ENCODE measurements at places on chromosomes 7 and 10. TPM values are rescaled to one million over a fixed set of nuclear protein-coding genes. Genes with fewer than 3 reads are reported as not detected.

DNA sequence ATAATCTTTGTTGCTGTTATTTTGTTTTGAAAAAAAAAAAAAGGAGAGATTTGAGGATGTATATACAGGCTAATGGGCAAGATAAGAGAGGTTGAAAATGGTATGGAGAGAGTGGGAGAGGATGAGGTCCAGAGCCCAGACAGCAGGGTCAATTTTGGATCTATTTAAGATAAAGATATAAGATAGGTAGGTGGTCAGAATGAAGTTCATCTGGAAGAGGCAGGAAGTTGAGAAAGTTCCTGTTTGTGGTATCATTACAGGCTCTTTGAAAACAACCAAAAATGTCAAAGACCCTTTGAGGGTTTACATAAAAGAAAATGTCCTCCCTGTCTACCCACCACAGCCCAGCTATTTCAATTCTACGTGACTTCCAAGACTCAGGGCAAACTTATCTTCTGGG lies 7.5 kb downstream of the CEP41 start:
- DNase-seq: no peak
- H3K27me3 ChIP-seq: no peaks in the 10 kb centered on the region
- peak overlapping the region; percentile 50 for H3K27ac ChIP-seq
- H3K4me1 ChIP-seq: peaks cover 30% of the 10 kb centered on the region
- H3K36me3 ChIP-seq: no peaks in the 10 kb centered on the region

DNA sequence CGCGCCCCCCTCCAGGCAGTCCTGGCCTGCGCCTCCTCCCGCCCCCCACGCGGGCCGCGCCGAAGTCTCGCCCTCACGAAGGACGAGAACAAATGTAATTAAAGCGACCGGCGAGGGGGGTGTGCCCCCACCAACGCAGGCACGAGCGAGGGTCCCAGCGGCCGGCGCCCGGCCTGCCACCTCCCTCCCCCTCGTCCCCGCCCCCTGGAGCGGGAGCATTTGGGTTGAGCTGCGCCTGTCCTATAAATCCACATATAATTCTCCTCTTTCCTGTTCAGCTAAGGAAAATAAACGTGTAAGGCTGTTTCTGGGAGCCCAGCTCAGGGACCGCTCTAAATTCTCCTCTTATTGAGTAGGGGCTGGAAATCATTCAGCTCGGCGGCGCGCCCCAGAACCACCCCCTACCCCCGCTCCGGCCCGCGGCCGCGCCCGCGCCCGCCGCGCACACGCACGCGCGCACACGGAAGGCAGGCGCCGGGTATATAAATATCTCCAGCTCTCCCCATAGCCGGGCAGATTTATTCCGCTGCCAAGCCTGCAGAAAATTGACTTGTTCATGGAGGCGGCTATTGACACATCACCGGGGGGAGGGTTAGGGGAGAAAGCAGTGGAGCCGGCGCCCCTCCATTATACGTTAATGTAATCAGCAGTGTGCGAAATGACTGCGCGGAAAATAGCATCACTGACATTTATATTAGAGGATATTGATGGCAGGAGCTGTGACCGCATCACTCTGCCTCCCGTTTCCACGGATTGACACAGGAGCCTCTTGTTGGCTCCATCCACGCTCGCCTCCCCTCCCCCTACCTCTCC lies 61.6 kb upstream of the BTRC start:
- DNase-seq: no peak
- H3K27me3 ChIP-seq: peaks cover 94% of the 10 kb centered on the region
- no peaks in the 10 kb centered on the region for H3K36me3 ChIP-seq
- H3K27ac ChIP-seq: no peak overlapping the region
- H3K4me3 ChIP-seq: no peak overlapping the region
- H3K4me1 ChIP-seq: no peaks in the 10 kb centered on the region

GRCh38 chr10:27153845-27154193 lies 365 bp downstream of the YME1L1 start:
- no peak for DNase-seq
- peaks cover 6% of the 10 kb centered on the region for H3K36me3 ChIP-seq
- H3K4me1 ChIP-seq: peaks cover 8% of the 10 kb centered on the region

DNA sequence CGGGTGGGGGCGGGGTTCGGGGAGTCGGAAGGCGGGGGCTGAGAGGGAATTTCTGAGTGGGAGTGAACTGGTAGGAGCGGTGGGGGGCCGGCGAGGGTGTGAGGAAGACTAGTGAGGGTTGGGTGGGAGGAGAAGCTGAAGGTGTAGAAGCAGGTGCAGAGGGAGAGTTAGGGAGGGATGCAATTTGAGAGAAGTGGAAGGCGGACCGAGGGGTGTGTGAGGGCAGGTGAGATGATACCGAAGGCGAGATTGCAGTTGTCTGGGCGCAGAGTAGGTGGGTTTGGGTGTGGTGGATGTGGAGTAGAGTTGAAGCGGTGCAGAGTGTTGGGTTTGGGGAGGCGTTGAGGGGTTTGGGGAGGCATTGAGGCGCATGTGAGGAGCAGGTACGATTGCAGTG lies 643 bp downstream of the KAT6B start:
- peaks cover 3% of the 10 kb centered on the region for H3K36me3 ChIP-seq
- no peaks in the 10 kb centered on the region for H3K27me3 ChIP-seq
- no peak for DNase-seq
- H3K4me3 ChIP-seq: peak overlapping the region; percentile 71

GRCh38 chr7:56105508-56105907 lies 768 bp downstream of the CHCHD2 start:
- no peaks in the 10 kb centered on the region for H3K27me3 ChIP-seq
- H3K4me3 ChIP-seq: peak overlapping the region; percentile 64
- peak; percentile 8 for DNase-seq
- H3K27ac ChIP-seq: no peak overlapping the region

GRCh38 chr10:104642658-104643302 lies 1.7 kb downstream of the SORCS3 start:
- no peak overlapping the region for H3K4me3 ChIP-seq
- no peak for DNase-seq
- no peaks in the 10 kb centered on the region for H3K36me3 ChIP-seq
- H3K27ac ChIP-seq: no peak overlapping the region
- peaks cover 65% of the 10 kb centered on the region for H3K27me3 ChIP-seq

GRCh38 chr7:31995134-31995533 lies 75.1 kb downstream of the PDE1C start:
- no peak for DNase-seq
- no peaks in the 10 kb centered on the region for H3K4me1 ChIP-seq
- no peaks in the 10 kb centered on the region for H3K27me3 ChIP-seq
- no peaks in the 10 kb centered on the region for H3K36me3 ChIP-seq

- H3K36me3 ChIP-seq: no peaks in the 10 kb centered on the region
- peaks cover 5% of the 10 kb centered on the region for H3K4me1 ChIP-seq
These were observed 21.9 kb upstream of the CFAP46 start for GRCh38 chr10:132964231-132964630.

- peak overlapping the region; percentile 81 for H3K27ac ChIP-seq
- peaks cover 8% of the 10 kb centered on the region for H3K36me3 ChIP-seq
- DNase-seq: peak; percentile 81
- H3K27me3 ChIP-seq: no peaks in the 10 kb centered on the region
- peaks cover 23% of the 10 kb centered on the region for H3K4me1 ChIP-seq
These were observed 804 bp downstream of the C10orf95 start for GRCh38 chr10:102450374-102451104.

DNA sequence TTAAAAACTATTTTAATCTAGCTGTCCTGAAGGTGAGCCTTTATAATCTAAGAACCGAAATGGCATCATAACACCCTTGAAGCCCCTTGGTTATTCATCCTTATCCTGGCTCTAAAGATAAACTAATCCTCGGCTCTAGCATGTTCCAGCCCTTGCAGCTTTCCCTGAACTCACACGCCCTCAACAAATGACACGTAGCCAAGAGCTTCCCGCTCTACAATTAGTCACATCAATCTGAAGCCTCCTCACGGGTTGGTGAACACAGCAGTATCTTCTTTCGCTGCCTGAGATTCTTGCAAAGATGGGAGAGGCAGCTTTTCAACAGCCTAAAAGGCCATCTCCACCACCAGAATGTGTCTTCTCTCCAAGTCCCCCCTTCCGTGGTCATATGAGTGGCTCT lies 4.1 kb downstream of the FRMD4A start:
- peaks cover 6% of the 10 kb centered on the region for H3K4me1 ChIP-seq
- H3K27me3 ChIP-seq: no peaks in the 10 kb centered on the region
- H3K4me3 ChIP-seq: no peak overlapping the region

DNA sequence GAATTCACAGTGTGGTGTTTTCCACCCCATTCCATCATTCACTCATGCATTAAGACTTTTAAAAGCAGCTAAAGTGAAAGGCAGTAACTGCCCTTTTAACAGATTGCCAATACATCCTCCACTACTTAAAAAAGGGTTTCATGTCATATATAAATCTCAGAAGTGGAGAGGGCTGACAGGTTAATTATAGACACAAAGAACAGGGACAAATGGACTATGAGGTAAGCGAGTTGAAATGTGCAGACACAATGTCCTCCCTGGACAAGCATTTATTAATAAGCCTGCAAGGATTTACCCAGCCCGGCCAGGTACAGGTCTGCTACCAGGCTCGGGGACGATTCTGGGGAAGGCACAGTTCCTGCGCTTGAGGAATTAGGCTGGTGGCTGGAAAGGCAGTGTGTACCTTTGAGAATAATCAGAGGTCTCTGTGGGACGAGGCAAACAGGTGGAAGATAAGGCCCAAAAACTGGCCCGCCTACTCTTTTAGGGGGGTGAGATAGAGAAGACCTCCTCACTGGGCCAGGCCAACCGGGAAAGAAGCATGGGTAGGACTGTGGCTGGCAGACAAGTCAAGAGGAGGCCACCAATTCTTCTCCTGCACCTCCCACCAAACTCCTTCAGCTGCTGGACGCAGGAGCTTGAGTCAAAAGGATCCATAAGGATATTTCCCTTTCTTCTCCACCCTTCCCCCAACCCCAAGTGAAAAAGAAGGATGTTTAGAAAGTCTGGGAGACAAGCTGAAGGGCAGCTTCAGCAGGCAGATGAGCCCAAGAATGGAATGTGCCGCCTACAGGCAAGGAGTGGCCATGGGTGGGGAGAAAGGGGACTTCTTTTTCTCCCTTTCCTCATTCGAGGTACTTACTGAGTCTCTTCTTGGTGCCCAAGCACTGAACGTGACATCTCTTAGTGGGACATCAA lies 1.5 kb downstream of the PDLIM1 start:
- H3K27me3 ChIP-seq: peaks cover 7% of the 10 kb centered on the region
- H3K4me1 ChIP-seq: peaks cover 5% of the 10 kb centered on the region
- peak overlapping the region; percentile 61 for H3K4me3 ChIP-seq
- H3K36me3 ChIP-seq: no peaks in the 10 kb centered on the region

DNA sequence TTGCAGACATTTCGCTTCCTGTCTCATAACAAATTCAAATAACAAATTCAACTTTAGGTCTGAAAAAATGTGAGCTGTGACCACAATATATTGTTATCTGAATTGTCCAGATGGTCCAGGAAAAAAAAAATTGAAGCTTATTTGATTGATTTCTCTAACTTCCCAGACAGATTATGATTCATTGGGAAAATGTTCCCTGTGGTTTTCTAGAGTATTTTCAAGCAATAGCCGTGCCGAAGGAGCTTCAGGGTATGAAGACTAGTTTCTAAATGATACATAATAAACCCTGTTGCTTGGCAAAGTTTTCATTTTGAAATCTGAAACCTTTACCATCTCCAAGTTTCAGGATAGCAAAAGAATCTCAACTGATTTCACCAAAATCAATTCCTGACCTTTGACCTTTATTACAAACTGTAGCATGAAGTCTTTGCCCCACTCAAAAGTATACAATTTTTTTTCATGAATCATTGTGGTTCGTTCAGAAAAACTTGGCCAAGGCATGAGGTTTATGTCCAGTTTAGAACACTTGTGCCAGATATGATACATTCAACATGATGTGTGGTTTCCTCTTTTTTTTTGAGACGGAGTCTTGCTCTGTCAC lies 109.9 kb downstream of the JCAD start:
- no peak overlapping the region for H3K27ac ChIP-seq
- no peaks in the 10 kb centered on the region for H3K36me3 ChIP-seq
- H3K4me3 ChIP-seq: no peak overlapping the region
- H3K27me3 ChIP-seq: no peaks in the 10 kb centered on the region
- DNase-seq: no peak

GRCh38 chr10:10915215-10915614 lies 102.5 kb upstream of the CELF2 start:
- H3K4me1 ChIP-seq: peaks cover 9% of the 10 kb centered on the region
- H3K4me3 ChIP-seq: no peak overlapping the region
- H3K27ac ChIP-seq: no peak overlapping the region
- peak; percentile 19 for DNase-seq
- peaks cover 8% of the 10 kb centered on the region for H3K27me3 ChIP-seq

DNA sequence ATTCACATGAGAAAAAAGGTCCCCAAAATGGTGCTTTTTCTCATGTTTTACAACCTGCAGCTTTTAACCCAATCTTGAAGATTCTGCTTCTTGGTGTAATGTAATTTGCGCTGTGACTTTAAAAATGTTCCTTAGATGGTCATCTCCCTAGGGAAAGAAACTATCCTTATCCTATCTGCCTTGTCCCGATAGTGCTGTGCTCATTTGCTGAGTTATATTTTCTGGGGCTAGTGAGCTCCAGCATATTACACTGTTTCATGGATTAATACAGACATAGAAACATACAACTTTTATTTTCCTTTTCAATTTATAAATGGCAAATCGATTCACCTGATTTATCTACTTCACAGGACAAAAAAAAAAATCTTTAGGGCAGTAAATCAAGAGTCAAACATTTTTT lies 2.8 kb downstream of the WAPL start:
- H3K27me3 ChIP-seq: no peaks in the 10 kb centered on the region
- peaks cover 40% of the 10 kb centered on the region for H3K36me3 ChIP-seq
- H3K4me1 ChIP-seq: peaks cover 19% of the 10 kb centered on the region
- H3K27ac ChIP-seq: no peak overlapping the region
- H3K4me3 ChIP-seq: no peak overlapping the region

GRCh38 chr7:40850017-40850416 lies 715.2 kb downstream of the SUGCT start:
- no peak overlapping the region for H3K4me3 ChIP-seq
- no peaks in the 10 kb centered on the region for H3K4me1 ChIP-seq
- no peaks in the 10 kb centered on the region for H3K27me3 ChIP-seq
- no peak for DNase-seq

- no peaks in the 10 kb centered on the region for H3K4me1 ChIP-seq
- no peak overlapping the region for H3K27ac ChIP-seq
- no peak overlapping the region for H3K4me3 ChIP-seq
- peaks cover 3% of the 10 kb centered on the region for H3K36me3 ChIP-seq
These were observed 25.9 kb downstream of the LMOD2 start for GRCh38 chr7:123681561-123681960.

DNA sequence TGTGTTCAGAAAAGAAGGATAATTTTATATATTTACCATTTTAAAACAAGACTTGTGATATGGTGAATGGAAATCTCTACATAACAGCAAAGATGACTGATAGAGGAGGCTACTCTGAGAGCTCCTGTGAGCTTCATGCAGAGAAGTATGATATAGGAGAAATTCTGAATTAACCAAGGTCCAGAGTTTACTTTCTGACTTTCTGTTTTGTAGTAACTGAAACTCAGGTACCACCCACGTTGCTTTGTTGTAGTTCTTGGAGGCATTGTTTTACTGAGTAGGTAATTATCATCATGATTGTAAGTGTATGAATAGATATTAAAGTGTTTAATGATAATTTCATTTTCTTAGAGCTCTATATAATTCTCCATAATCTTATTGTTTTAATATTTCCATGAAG lies 18.0 kb upstream of the SFR1 start:
- no peaks in the 10 kb centered on the region for H3K36me3 ChIP-seq
- no peak for DNase-seq
- H3K4me3 ChIP-seq: no peak overlapping the region
- no peak overlapping the region for H3K27ac ChIP-seq

Gene GPR158
- 0.02 TPM for polyA plus RNA-seq

Gene ANKRD61
- polyA plus RNA-seq: 0.21 TPM

Gene PSPH
- 8.2 TPM for polyA plus RNA-seq

Gene HECW1
- polyA plus RNA-seq: 0.23 TPM

Gene TMEM176B
- polyA plus RNA-seq: 34.7 TPM

Gene PRSS37
- polyA plus RNA-seq: 2.6 TPM

Gene TMEM236
- polyA plus RNA-seq: 0.30 TPM

Gene CCDC172
- 0.16 TPM for polyA plus RNA-seq

Gene OR6V1
- polyA plus RNA-seq: 0.02 TPM

Gene TES
- 41.3 TPM for polyA plus RNA-seq

Gene IKZF1
- 99.0 TPM for polyA plus RNA-seq

Measured in thymus (tissue), 14 donors.